Stimulated activated naive CD8-positive, alpha-beta T cell treated with anti-CD3 and anti-CD28 coated beads, Interleukin-15, amount 100 ng/mL, for 72 hours (primary cell): ENCODE measurements at places on chromosomes 13 and 19.

GRCh38 chr13:41312176-41312500 is 1.1 kb downstream of the NAA16 start:
- DNase-seq = no peak

- no peak for DNase-seq
Observed at GRCh38 chr13:108929532-108930206, 300.3 kb downstream of the MYO16 start.

- DNase-seq = no peak
Observed at GRCh38 chr13:48896312-48896711, 79.4 kb upstream of the FNDC3A start.

GRCh38 chr19:51002089-51002532 is 707 bp upstream of the KLK8 start:
- DNase-seq = no peak
